Calu3 (cell line): ENCODE measurements at places on chromosomes 6 and 20. TPM values are rescaled to one million over a fixed set of nuclear protein-coding genes. Genes with fewer than 3 reads are reported as not detected.
A peak's percentile ranks its signal among the peaks of the same experiment; 100 is the strongest.

DNA sequence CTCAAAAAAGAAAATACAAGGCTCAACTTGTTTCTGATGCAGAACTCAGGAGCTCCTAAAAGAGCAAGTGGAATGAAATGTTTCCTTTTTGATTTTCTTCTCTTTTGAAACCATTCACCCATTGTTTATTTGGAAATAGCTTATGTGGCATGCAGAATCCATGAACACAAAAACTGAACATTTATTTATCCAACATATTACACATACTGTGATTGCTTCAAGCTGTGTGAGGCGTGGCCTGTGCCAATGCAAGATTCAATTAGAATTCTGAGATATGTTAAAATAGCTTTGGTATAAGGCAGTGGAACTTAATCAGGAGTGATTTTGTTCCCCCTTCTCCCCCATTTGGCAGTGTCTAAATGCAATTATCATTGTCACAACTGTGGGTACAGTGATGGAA is 45.9 kb upstream of the CARMIL1 start:
- H3K36me3 ChIP-seq: no peaks in the 10 kb centered on the region
- H3K27me3 ChIP-seq: no peaks in the 10 kb centered on the region
- no peak overlapping the region for H3K27ac ChIP-seq
- no peak overlapping the region for H3K4me3 ChIP-seq
- DNase-seq: no peak
- peaks cover 25% of the 10 kb centered on the region for H3K4me1 ChIP-seq

ADGRF4 gene
- total RNA-seq: 7.3 and 8.0 TPM in 2 replicates

DNA sequence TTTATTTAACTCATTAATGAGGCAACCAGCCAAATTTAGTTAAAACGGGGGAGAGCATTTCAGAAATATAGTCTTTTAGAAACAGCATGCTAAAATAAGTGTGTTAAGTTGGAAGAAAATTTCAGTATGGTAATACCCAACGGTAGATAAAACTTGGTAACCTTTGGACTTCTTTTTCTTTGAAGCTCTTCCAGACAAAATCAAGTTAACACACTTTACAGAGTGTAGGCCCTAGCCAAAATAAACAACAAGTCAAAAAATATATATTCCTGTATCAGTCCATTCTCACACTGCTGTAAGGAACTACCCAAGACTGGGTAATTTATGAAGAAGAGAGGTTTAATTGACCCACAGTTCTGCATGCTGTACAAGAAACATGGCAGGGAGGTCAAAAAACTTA is 279.6 kb downstream of the HIVEP2 start:
- H3K27ac ChIP-seq: no peak overlapping the region
- no peak overlapping the region for H3K4me3 ChIP-seq
- no peaks in the 10 kb centered on the region for H3K27me3 ChIP-seq
- peaks cover 3% of the 10 kb centered on the region for H3K4me1 ChIP-seq

- peaks cover 31% of the 10 kb centered on the region for H3K27me3 ChIP-seq
- no peak overlapping the region for H3K4me3 ChIP-seq
- no peaks in the 10 kb centered on the region for H3K4me1 ChIP-seq
- DNase-seq: no peak
- H3K36me3 ChIP-seq: no peaks in the 10 kb centered on the region
Measured at GRCh38 chr6:131390322-131390721, 182.7 kb upstream of the ARG1 start.

GRCh38 chr6:2556761-2557160 is 194.0 kb downstream of the MYLK4 start:
- no peaks in the 10 kb centered on the region for H3K36me3 ChIP-seq
- peaks cover 8% of the 10 kb centered on the region for H3K4me1 ChIP-seq
- no peak overlapping the region for H3K4me3 ChIP-seq
- no peak overlapping the region for H3K27ac ChIP-seq

DNA sequence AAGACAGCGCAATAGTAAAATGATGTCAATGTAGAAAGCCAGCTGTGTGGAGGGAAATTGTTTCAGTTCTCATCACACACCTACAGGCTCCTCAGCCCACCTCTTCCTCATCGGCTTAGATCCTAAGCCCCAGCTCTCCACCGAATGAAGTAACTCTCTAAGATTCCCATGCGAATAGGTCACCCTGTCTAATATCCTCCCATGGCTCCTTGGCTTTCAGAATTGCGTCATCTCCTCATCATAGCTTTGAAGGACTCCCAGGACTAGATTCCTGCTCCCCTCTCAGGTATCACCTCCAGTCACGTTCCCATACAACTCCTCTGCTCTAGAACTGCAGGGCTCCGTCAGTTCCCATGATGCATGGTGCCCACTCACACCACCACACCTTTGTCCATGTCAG is 16.2 kb upstream of the SLC22A16 start:
- peak overlapping the region; percentile 88 for H3K27ac ChIP-seq
- H3K27me3 ChIP-seq: no peaks in the 10 kb centered on the region
- no peak for DNase-seq
- peaks cover 10% of the 10 kb centered on the region for H3K36me3 ChIP-seq

GRCh38 chr20:10436053-10436699 is 1.1 kb downstream of the SLX4IP start:
- peaks cover 19% of the 10 kb centered on the region for H3K4me1 ChIP-seq
- H3K27ac ChIP-seq: peak overlapping the region; percentile 78
- DNase-seq: no peak
- no peaks in the 10 kb centered on the region for H3K27me3 ChIP-seq
- peak overlapping the region; percentile 90 for H3K4me3 ChIP-seq

GRCh38 chr6:3882431-3882830 is 33.3 kb downstream of the FAM50B start:
- DNase-seq: no peak
- no peaks in the 10 kb centered on the region for H3K27me3 ChIP-seq
- no peak overlapping the region for H3K27ac ChIP-seq
- H3K4me1 ChIP-seq: peaks cover 15% of the 10 kb centered on the region
- no peaks in the 10 kb centered on the region for H3K36me3 ChIP-seq

ZNF165 gene
- 6.3 and 7.0 TPM in 2 replicates for total RNA-seq

DNA sequence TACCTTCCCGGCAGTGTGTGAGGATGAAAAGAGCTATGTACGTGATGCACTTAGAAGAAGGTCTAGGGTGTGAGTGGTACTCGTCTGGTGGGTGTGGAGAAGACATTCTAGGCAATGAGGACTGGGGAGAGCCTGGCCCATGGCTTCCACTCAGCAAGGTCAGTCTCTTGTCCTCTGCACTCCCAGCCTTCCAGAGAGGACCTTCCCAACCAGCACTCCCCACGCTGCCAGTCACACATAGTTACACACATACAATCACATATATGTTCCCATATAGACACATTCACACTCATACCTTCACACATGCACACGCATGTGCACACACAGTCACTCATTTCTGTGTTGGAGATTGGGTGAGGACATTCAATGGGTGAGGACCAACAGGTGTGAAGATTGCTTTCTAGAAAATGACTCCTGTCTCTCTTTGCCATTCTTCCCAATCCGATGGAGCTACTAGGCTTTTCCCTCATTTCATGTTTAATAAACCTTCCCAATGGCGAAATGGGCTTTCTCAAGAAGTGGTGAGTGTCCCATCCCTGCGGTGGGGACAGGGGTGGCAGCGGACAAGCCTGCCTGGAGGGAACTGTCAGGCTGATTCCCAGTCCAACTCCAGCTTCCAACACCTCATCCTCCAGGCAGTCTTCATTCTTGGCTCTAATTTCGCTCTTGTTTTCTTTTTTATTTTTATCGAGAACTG is 30.4 kb downstream of the SRSF3 start:
- no peaks in the 10 kb centered on the region for H3K27me3 ChIP-seq
- H3K4me3 ChIP-seq: no peak overlapping the region
- H3K36me3 ChIP-seq: peaks cover 14% of the 10 kb centered on the region
- DNase-seq: no peak
- peaks cover 33% of the 10 kb centered on the region for H3K4me1 ChIP-seq

HUS1B gene
- 0.61 and 0.71 TPM in 2 replicates for total RNA-seq

- H3K4me1 ChIP-seq: no peaks in the 10 kb centered on the region
- no peak overlapping the region for H3K4me3 ChIP-seq
- no peak overlapping the region for H3K27ac ChIP-seq
- H3K27me3 ChIP-seq: no peaks in the 10 kb centered on the region
- peak; percentile 15 for DNase-seq
Measured at GRCh38 chr6:169487579-169488436, 214.0 kb downstream of the WDR27 start.

CRISP2 gene
- total RNA-seq: not detected in 2 replicates

TTLL9 gene
- not detected in 2 replicates for total RNA-seq

KIZ gene
- 2.6 and 3.3 TPM in 2 replicates for total RNA-seq

DNA sequence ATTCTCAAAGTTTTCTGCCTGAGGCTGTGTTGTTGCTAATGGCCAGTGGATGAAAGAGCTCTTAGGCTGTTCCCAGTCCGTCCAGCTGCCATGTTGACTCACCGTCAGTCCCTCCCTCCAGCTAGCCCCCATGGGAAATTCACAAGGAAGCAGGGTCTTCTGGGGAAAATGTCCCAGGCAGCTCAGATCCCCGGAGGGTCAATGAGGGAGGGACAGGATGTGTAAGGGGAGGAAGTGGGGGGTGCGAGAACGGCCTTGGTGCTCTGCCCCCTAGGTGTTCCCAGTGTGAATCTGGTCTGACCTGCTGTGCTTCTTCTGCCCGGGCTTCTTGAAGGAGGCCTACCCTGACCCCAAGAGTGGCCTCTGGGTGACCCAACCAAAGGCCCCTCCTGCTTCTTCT is 65.9 kb downstream of the CEBPB start:
- H3K4me3 ChIP-seq: no peak overlapping the region
- no peak overlapping the region for H3K27ac ChIP-seq
- DNase-seq: peak; percentile 56
- no peaks in the 10 kb centered on the region for H3K27me3 ChIP-seq

DNA sequence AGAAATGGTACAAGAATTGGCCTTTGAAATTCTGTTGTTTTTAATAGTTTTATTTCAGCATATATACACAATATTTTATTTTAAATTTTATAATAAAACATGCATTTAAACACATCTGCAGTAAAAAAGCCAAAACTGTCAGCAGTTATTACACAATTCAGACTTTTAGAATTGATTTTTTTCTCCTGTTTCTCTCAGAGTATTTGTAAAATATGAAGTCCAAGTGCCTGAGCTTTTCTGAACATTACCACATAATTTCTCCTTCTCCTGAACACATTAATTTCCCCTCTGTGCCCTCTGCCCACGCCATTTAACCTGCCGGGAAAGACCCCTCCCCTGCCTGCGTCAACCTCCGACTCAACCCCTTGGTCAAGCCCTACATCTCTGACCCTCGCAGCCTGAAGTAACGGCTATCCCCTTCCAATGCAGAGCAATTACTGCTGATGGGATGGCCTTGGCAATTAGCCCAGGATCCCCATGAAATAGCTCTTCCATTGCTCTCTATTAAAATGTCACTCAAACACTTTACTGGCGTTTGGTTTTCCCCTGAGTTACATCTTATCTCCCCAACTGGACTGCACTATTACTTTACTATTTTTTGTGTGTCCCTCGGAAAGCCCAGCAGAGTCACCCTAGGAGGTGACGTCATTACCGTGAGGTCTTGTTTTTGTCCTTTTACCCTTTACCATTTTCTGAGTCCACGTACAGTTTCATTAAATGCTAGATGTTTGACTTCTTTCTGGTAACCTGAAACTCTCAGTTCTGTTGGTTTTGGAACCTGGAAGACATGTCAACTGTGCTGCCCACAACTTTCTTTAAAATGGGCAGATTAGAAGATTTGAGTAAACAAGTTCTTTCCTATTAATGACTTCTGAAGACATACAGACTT is 146.7 kb upstream of the TAB2 start:
- H3K36me3 ChIP-seq: no peaks in the 10 kb centered on the region
- H3K27me3 ChIP-seq: no peaks in the 10 kb centered on the region
- H3K4me3 ChIP-seq: no peak overlapping the region
- peaks cover 9% of the 10 kb centered on the region for H3K4me1 ChIP-seq

- no peaks in the 10 kb centered on the region for H3K4me1 ChIP-seq
- no peak overlapping the region for H3K27ac ChIP-seq
- H3K36me3 ChIP-seq: no peaks in the 10 kb centered on the region
- H3K4me3 ChIP-seq: no peak overlapping the region
- no peaks in the 10 kb centered on the region for H3K27me3 ChIP-seq
- no peak for DNase-seq
Measured at GRCh38 chr6:49430866-49431265, 32.2 kb downstream of the MMUT start.

TRIM10 gene
- total RNA-seq: 1.8 and 2.7 TPM in 2 replicates

DLL1 gene
- total RNA-seq: 0.12 and 0.14 TPM in 2 replicates

HEY2 gene
- total RNA-seq: 0.47 and 0.64 TPM in 2 replicates

DNA sequence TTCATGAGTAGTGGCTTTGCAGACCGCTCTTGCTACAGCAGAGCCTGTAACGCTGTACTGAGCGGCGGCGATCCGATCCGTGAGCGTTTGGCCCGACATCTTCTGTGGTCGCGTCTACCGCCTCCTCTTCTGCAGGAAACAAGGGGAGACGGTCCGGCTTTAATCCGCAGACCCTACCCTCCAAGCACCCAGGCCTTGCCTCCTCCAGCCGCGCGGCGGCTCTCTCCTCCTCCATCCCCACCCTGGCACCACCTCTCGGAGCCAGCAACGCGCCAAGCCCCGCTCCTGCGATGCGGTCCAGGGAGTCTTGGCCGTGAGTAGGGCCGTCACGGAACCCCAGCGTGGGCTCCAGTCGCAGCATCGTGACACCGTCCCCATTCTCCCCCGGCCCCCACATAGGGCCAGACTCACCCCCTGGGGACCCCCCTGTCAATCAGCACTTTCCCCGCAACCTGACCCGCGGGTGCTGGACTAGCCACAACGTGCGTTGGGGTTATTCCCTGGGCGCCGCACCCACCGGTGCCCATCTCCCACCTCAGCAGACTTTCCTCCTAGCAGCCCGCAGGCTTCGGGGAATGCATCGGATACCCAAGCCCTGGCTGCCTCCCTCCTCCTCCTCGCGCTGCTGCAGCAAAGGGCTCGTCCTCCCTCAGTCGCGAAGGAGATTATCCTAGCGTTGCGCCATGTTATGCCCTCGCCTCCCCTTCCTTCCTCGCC is 914 bp downstream of the SNAP91 start:
- no peak for DNase-seq
- H3K27me3 ChIP-seq: no peaks in the 10 kb centered on the region
- no peak overlapping the region for H3K4me3 ChIP-seq
- H3K36me3 ChIP-seq: no peaks in the 10 kb centered on the region
- no peak overlapping the region for H3K27ac ChIP-seq

HTR1B gene
- total RNA-seq: 0.17 TPM in 1 of 2 replicates, not detected in the other

CALHM4 gene
- not detected in 2 replicates for total RNA-seq

DNA sequence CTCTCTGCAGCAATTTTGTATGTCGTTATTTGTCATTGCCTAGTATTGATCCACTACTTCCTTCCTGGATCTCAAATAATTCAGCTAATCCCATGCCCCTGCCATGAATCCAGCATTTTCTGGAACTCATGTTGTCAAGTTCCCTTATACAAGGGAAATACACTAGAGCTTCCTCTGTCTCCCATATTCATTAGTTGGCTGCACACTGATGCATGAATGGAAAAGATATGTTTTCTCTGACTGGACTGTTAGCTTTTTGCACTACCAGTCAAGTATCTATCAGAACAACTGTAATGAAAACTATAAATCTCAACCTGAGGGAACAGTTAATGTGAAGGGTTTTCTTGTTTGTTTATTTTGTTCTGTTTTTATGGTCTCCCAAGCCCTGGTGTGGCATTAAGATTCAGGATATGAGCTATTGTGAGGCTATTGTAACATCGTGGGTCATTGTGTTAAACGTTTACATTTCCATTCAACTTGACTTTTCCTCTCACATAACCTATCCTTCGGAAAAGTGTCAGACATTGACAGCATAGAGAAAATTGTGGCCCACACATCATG is 102.5 kb upstream of the FAM8A1 start:
- no peaks in the 10 kb centered on the region for H3K4me1 ChIP-seq
- no peaks in the 10 kb centered on the region for H3K27me3 ChIP-seq
- H3K36me3 ChIP-seq: peaks cover 10% of the 10 kb centered on the region
- no peak overlapping the region for H3K4me3 ChIP-seq
- no peak overlapping the region for H3K27ac ChIP-seq

CLDN20 gene
- total RNA-seq: not detected in 2 replicates

GRCh38 chr20:15491575-15491974 is 1081.7 kb downstream of the KIF16B start:
- no peak overlapping the region for H3K27ac ChIP-seq
- H3K4me1 ChIP-seq: no peaks in the 10 kb centered on the region
- peak; percentile 4 for DNase-seq
- no peak overlapping the region for H3K4me3 ChIP-seq
